ENCODE measurements at places on chromosomes 1 and 21.

DNA sequence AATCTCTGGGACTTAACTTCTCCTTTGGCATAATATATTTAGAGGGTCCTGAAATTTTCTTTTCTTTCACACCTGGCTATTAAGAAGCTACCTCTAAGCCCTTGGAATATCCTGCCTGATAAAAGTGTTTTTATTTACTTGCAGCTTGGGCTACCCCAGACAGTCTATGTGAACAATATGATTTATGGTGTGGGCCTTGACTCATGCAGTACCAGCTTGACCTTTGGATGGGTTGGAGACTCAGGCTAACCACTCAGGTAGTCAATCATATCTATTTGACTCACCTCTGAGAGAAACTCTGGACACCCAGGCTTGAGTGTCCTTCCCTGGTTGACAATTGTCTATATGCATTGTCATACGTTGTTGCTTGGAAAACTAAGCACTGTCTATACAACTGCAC is 13.4 kb upstream of the PGBD2 start:
- DNase-seq: no peak

DNA sequence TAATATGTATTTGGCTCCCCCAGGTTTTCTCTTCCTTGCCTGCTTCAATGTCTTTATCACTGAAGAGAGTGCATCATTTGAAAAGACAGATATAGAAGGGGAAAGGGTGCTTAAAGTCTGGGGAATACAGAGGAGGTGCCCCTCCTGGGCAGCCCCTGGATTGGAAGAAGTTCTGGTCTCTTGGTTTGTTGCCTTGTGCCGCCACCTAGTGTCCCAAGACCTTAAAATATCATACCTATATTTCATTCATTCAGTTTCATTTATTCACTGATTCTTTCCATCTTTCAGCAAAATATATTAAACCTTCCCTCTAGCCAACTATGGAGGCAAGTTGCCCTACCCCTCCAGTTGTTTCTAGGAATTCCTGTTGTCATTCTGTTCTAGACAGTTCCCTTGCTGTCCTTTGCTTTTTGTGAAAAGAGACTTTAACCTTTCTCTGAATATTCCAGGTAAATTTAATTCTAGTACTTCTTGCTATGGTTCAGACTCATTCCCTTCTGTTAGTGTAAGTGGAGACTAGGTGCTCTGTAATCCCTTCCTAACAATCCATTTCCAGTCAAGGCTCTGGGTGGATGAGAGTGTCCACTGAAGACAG is 56.1 kb downstream of the MEF2D start:
- DNase-seq: no peak

GRCh38 chr21:45048026-45048698 is 26.2 kb upstream of the ADARB1 start:
- DNase-seq: no peak

- DNase-seq: no peak
These were observed 28.7 kb upstream of the ARTN start for GRCh38 chr1:43904660-43905551.

GRCh38 chr21:45954261-45954660 is 27.3 kb upstream of the COL6A1 start:
- DNase-seq: no peak

DNA sequence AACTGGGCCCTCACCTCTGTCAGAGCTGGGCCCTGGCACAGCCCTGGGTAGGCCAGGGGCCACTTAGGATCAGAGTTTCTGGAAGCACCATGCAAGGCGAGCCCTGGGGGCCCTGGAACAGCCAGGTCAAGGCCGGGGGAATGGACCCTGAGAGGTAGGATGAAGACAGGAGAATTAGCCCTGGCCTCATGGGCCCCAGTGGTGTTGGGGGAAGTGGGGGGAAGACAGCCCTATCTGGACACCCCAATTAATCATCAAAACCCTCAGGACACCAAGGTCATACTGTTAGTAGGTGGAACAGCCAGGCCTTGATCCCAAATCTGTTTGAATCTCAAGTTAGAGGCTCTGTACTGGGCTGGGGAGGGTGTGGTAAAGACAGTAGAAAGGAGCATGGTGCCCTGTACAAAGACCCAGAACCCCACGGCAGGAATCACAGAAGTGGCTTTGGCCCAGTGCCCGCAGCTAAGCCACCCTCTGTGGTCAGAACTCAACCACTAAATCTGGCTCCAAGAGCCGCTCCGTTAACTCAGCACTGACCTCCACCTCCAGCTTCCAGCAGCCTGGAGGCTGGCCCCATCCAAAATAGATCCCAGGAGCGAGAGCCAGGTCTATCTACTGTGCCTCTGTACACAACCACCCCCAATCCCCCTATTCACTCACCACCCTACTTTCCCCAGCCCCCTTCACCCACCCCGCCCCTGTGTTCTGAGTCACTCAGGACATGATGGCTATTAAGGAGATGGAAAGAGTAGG is 14.0 kb upstream of the TRIM63 start:
- DNase-seq: no peak

DNA sequence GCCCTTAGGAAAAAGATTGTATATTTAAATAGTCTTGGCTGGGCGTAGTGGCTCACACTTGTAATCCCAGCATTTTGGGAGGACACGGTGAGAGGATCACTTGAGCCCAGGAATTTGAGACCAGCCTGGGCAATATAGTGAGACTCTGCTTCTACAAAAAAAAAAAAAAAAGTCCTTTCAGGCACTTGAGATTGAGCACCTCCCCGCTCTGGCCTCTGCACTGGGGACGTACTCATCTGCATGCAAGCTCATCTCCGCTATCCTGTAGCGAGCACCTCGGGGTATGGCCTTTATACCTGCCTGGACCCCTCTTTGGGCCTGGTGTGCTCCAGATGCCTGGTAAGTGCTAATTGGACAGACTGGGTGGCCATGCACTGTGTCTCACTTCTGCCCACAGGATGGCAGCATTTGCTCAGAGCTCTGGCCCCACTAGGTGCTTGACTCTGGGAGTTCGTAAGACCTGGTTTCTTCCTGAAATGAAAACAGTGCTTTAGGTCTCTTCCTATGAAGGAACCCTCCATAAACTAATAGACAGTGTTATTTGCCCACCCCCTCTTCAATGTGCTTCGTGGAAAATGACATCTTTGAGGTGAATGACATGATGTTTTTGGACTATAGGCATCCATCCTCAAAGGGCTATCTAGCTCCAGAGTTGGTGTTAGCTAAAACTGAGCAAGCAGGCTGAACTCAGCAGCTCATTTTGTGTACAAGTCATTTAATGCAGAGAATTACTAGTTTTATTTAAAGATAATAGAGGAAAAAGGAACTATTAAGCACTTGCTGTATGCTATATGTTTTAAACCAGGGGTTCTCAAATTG is 61.7 kb upstream of the ADAR start:
- DNase-seq: peak; percentile 41

DNA sequence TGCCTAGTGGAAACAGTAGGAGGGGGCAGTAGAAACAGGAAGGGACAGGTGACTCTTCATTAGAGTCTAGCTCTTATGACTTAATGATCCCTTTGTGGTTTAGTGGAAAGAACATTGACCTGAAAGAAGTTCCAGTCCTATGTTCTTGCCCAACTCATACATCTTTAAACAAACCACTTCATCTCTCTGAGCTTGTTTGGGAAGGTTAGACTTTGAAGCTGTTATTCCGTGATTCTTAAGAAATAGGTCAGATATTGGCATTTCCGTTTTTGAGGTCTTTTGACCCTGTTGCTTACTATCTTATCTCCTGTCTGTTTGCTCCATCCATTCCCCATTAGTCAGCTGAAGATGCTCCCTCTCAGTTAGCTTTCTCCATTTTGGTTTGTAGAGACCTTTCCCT is 38.5 kb downstream of the MTR start:
- DNase-seq: no peak

GRCh38 chr1:2021550-2021949 is 2.4 kb downstream of the GABRD start:
- DNase-seq: no peak

- DNase-seq: no peak
These were observed 209.8 kb downstream of the TPR start for GRCh38 chr1:186165303-186165702.

Measured in hematopoietic multipotent progenitor cell treated with erythropoietin and hydrocortisone succinate and interleukin-3 and kit ligand, for 15 days (in vitro differentiated cells).